ENCODE measurements at places on chromosomes 11 and 22.

GRCh38 chr11:128689948-128690664, 3.8 kb upstream of the FLI1 start:
- peak; percentile 66 for DNase-seq

GRCh38 chr22:33221568-33221967, 163.4 kb upstream of the SYN3 start:
- no peak for DNase-seq

- DNase-seq = no peak
Observed at GRCh38 chr11:120516461-120517389, 5.2 kb downstream of the GRIK4 start.

DNA sequence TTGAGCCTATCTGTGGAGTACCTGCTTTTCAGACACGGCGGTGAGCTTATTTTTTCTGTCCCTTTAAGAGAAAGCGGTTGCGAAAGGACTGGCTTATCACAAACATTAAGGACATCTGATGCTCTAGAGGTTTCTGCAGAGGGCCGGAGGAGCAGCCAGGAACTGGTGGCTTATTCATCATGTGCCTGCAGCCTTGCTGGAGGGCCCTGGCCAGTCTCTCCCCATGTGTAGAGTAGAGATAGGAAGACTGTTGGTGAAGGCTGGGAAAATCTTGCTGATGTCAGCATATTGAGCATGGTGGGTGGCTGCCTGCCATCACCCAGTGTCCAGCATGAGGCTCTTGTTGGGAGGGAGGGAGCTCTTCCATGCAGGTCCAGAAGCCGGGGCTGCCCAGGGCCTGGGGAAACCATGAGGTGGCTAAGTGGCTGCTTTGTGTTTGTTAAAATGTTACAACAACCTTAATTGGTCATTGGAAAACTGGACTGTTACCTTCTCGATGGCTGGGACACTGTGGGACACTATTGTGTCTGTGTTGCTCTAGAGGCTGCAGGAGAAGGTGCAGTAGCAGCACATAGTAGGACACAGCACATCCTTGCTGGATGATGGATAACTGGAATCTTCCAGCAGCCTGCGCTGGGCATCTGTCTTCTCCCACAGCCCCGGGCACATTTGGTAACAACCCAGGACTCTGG, 54.3 kb downstream of the TSPAN18 start:
- no peak for DNase-seq

- DNase-seq = no peak
Observed at GRCh38 chr22:29216873-29217666, 11.4 kb downstream of the EMID1 start.

GRCh38 chr11:2678396-2678795, 21.4 kb downstream of the KCNQ1OT1 start:
- DNase-seq = no peak

GRCh38 chr22:44201665-44202064, 20.9 kb downstream of the PARVG start:
- DNase-seq = no peak

GRCh38 chr11:113773092-113773415, 438 bp downstream of the ZW10 start:
- DNase-seq = peak; percentile 79

DNA sequence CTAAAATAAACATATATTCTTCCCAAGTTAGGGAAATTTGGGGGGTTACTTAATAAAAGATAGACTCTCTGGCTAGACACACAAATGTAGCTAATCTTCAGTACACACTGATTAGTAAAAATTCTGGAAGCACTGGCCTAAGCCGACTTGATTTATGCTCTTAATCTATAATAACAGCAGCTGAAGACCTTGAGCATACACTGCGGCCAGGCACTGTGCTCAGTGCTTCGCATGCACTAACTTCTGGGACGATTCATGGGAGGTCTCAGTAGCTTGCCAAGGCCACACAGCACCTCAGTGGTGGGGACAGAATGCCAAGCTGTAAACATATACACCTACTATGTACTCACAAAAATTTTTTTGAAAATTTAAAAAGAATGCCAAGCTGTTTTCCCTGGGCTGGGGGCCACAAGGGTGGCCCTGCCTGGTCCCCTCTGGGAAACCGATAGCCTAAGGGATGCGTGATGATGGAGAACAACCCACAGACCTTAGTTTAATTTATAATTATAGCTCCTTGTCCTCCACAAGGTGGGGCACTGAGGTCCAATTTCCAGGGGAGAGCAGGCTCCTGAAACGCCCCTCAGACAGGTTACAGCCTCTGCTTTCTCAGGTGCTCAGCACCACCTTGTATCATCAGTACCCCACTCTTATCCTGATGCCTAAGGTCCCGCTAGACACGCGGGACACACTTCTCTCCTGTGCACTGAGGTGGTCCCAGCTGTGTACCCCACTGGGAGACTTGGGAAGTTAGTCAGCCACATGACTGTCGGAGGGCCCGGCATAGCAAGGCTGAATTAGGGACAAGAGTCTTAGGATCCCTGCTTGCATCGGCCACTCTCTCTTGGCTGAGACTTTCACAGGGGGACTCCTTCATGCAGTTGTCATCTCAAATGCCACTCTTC, 20.1 kb downstream of the SERPIND1 start:
- no peak for DNase-seq

DNA sequence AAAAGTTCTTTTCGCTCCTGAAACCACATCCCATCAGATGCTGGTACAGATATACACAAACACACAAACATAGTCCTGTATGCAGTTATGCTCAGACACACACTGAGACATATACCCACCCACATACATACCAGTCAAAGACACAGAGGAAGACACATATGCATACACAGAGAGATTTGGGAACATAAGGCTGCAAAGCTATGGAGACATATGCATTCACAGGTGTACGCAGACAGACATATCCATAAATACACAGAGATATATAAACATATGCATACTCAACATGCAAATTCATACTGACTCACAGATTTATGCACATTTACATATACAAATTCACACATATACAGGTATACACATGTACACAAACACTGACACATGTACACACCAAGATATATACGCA, 6.0 kb downstream of the PRG3 start:
- DNase-seq = no peak

- no peak for DNase-seq
Observed at GRCh38 chr22:38981992-38982927, at the start of gene APOBEC3B. Gene APOBEC3B (plus strand): TSS chr22:38982347. CDS start chr22:38982454, 107 bp downstream.

DNA sequence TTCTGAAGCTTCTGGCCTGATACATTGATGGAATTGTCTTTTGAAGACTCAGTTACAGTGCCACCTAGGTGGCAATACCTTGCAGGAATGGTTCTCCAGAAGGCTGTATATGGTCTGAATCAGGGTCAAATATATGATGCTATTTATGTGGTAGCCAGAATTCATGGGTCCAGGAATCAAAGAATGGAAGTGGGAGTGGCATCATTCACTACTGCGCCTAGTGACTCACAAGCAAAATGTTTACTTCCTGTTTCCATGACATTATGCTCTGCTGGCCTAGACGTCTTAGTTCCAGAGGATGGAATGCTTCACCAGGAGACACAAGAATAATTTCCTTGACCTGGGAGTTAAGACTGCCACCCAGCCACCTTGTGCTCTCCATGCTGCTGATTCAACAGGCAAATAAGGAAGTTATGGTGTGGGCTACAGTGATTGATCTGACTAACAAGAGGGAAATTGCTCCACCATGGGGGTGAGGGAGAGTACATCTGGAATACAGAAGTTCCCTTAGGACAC, 491.8 kb downstream of the ETS1 start:
- no peak for DNase-seq

- DNase-seq = no peak
Observed at GRCh38 chr11:3165152-3165705, at the start of gene OSBPL5. Gene OSBPL5 (minus strand): TSS chr11:3165310. CDS start chr11:3129148, 36,162 bp downstream.

GRCh38 chr11:59182457-59183151, 10.7 kb downstream of the DTX4 start:
- DNase-seq = peak; percentile 35

GRCh38 chr22:47626428-47627390, 864.3 kb downstream of the TBC1D22A start:
- peak; percentile 10 for DNase-seq

GRCh38 chr11:74685905-74686304, 45.3 kb downstream of the CHRDL2 start:
- DNase-seq = no peak

- DNase-seq = peak; percentile 33
Observed at GRCh38 chr11:128453444-128454336, 133.7 kb downstream of the ETS1 start.

DNA sequence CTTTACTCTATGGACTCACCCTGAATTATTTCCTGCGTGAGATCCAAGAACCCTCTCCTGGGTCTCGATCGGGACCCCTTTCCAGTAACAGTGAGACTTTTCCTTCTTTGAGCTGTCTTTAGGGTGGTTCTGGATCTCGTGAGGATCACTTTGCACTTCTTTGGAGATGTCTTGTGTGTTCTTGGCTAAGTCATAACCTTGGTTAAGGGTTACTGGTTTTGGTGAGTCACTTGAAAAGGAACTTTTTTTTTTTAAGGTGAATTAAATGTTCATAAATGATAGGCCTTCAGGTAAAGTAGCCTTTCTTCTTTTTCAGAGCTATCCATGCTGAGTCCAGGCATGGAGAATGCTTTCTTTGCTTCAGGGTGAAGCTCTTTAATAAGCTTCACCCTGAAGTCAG, 19.4 kb upstream of the GSTP1 start:
- no peak for DNase-seq

DNA sequence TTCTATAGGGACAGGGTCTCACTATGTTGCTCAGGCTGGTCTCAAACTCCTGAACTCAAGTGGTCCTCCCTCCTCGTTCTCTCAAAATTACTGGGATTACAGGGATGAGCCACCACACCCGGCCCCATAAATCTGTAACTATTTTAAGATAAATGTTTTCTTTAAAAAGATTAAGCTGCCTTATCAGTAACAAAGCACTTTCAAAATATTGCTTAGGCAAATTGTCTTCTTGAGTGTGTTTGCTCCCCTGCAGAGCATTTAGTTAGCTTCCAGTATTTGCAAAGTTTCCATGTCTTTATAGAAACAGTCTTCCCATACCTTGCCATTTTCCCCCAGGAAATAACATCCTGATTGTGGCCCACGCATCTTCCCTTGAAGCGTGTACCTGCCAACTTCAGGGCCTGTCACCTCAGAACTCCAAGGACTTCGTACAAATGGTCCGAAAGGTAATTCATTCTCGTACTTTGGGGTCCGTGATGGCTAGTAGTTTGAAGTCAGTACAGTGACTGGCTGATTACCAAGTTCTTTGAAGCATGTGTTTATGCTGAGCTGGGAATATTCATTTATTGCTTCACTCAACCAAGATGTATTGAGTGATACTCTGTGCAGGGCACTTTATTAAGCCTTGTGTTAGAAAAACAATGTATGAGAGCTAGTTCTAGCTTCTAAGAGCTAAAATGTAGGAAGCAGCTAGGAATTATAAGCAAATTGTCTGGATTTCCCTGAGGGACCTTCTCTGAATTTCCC, 30.4 kb upstream of the CRTAM start:
- no peak for DNase-seq

GRCh38 chr11:34124885-34125668, 19.6 kb downstream of the NAT10 start:
- no peak for DNase-seq

GRCh38 chr11:35633827-35634423, 15.7 kb downstream of the FJX1 start:
- no peak for DNase-seq

DNA sequence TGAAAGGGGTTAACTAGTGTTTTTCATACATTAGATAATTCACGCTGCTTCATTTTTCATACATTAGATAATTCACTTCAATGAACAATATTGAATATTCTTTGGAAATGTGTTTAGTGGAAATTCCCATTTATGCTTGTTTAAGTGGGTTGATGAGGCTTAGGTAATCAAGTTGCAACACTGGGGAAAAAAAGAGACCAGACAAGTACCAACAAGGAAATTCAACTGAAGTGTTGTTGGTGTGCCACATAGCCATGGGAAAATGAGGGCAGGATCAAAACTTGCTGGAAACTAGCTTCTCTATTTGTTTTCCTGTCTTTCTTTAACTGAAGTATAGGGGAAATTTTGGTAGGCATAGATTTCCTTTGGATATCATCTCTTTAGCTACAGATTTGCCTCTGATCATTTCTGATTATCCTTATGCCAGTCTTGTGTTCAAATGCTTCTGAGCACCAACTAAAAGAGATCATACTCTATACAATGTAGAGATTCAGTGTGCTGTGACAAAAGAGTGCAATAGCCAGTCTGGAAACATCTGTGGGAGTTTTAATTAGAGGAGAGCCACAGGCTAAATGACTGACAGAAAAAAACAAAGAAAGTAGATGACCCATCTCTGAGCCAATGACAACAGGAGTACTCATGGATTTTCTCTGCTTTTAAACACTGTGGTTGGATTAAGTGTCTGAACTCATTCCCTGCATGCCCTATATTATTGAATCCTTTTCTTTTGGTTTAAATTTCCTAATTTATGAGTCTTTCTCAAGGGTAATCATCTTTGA, 67.6 kb upstream of the CTSC start:
- no peak for DNase-seq

DNA sequence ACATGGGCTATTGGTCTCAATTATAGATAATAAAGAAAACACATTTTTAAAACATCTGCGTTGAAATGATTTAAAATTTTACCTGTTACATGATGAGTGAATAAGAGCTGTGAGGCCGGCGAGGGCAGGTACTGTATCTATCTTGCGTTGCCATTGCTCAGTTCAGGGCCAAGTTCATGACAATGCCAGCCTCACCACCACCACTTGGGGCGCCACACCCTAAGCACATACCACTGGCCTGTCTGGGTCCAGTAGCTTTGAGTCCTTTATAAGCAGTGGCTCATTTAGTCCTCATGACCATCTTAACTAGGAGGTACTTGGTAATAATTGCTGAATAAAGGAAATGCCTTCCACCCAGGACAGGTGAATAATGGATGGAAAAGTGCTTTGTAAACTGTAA, 14.5 kb upstream of the MB start:
- DNase-seq = peak; percentile 27

- DNase-seq = peak; percentile 94
Observed at GRCh38 chr11:110971140-110971539, 258.9 kb upstream of the ARHGAP20 start.

DNA sequence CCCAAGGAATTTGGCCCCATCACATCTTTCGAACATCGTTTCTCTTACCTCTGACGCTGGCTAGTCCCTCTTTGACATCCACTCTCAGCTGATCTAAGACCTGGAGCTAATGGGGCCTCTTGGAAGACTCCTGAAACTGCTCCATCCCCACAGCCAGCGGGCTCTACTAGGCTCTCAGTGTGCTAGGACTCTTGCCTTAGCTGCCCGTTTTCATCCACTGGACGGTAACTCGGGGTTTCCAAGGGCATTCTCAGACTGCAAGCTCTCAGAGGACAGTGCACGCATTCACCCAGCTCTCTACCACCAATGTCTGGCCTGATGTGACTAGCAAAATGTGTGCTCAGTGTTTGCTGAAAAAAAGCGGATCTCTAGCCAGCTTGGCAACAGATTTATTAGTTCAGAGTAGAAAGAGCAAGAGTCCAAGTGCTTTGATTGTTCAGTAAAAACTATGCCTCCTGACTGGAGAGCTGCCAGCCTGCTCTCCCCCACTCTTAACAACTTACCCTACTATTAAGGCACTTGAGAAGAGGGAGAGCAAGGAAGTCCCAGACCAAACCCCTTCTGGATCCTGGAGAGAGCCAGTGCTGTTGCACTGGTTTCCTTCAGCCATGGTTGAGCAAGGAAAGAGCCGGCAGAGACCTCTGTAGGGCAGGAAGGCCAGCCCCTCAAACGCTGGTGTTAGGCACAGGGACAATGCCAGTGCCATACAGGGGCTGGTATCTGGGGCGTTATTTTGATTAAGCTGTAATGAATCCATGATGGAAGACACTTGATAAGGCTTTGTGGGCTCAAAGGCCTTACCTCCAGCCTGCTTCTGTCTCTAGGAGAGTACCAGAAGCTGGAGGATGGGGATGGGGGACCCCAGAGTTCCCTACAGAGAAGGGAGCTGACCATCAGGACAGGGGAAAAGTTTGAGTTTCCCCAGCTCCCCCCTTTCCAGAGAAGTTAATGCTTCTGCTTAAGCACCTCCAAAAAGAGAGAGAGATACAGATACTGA, 9.2 kb downstream of the RELA start:
- no peak for DNase-seq

All from NCI-H526 (cell line).